K562 (cell line): ENCODE measurements at places on chromosomes 6 and 20. TPM values are rescaled to one million over a fixed set of nuclear protein-coding genes. Genes with fewer than 3 reads are reported as not detected.

The BEND6 gene
- total RNA-seq, result 0.74 and 1.1 TPM in 2 replicates

The PTK6 gene
- not detected in 2 replicates for total RNA-seq

The HLA-DPA1 gene
- 0.60 and 1.2 TPM in 2 replicates for total RNA-seq

The HFE gene
- total RNA-seq, result 0.58 and 0.98 TPM in 2 replicates

The MRPS26 gene
- total RNA-seq, result 48.8 and 49.5 TPM in 2 replicates

The TRAPPC3L gene
- not detected in 2 replicates for total RNA-seq

The FUCA2 gene
- 112 and 117 TPM in 2 replicates for total RNA-seq

The MAP7 gene
- total RNA-seq, result 6.1 and 7.4 TPM in 2 replicates

The RGS19 gene
- total RNA-seq, result 20.7 and 21.0 TPM in 2 replicates

The PNLDC1 gene
- not detected in 2 replicates for total RNA-seq

The BTNL2 gene
- total RNA-seq, result not detected in 2 replicates

The FLRT3 gene
- 0.04 and 0.07 TPM in 2 replicates for total RNA-seq

The UNC93A gene
- total RNA-seq, result not detected in 2 replicates

The HLA-DOA gene
- 0.07 TPM in 1 of 2 replicates, not detected in the other for total RNA-seq

The PTPRA gene
- total RNA-seq, result 36.3 and 38.3 TPM in 2 replicates

The ADGB gene
- not detected in 2 replicates for total RNA-seq

The MTHFD1L gene
- total RNA-seq, result 118 and 128 TPM in 2 replicates

The TTLL9 gene
- total RNA-seq, result not detected in 2 replicates

The SIRPD gene
- not detected in 2 replicates for total RNA-seq

The DEFB132 gene
- not detected in 2 replicates for total RNA-seq

The ME1 gene
- 10.0 and 10.4 TPM in 2 replicates for total RNA-seq

The ABHD16B gene
- total RNA-seq, result not detected in 2 replicates

The RPS6KA2 gene
- 0.51 and 0.92 TPM in 2 replicates for total RNA-seq

The LRRC73 gene
- 0.34 and 0.55 TPM in 2 replicates for total RNA-seq

The ANKRD66 gene
- not detected in 2 replicates for total RNA-seq

The NRN1 gene
- not detected in 2 replicates for total RNA-seq

The SLA2 gene
- total RNA-seq, result 0.07 and 0.13 TPM in 2 replicates

The THBD gene
- total RNA-seq, result 0.47 and 0.49 TPM in 2 replicates

The GPR6 gene
- not detected in 2 replicates for total RNA-seq
